ENCODE measurements at places on chromosomes 3 and 15. TPM values are rescaled to one million over a fixed set of nuclear protein-coding genes. Genes with fewer than 3 reads are reported as not detected.

CFAP91 gene
- 4.2 TPM for total RNA-seq

U2SURP gene
- 72.2 TPM for total RNA-seq

UQCC5 gene
- 1.2 TPM for total RNA-seq

LRRIQ4 gene
- not detected for total RNA-seq

PPARG gene
- total RNA-seq, result 28.5 TPM

DNA sequence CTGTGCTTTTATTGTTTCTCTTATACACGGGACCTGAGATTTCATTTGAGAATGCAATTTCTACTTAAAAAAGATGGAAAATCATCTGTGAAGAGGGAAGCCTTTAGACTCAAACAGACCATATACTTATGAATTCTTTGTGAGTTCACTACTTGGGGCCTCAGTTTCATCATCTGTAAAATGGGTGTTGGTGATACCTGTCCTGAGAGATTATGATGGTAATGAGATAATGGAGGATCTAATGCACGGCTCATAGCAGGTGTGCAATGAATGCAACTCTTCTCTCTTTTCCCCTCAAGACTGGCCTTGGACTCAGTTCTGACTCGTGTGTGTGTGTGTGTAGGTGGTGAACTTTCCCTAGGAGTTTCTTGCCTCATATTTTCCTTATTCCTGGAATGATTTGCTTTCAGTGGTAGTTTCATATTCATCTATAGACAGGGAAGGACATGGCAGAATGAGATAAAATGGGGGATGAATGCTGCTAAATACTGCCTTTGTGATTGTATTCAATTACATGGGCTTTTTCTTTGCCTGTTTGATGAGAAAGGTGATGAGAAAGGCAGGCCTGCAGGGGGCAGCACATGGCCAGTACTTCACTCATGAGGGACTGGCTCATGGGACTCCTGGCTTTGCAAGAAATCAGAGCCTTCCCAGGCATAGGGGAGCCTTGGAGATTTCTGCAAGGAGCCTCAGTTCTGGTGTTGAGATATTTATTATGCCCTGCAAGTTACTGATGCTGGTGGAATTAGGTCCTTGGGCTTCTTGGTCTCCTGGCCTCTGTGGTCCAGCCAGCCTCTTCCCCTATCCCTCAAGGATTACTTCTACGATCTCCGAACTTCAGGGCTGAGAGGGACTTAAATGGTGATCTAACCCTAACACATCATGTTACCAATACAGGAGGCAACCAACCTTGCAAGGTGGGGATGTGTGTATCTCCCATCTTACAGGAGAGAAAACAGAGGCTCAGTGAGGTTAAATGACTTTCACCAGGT is 70.7 kb downstream of the RPLP1 start:
- no peak for DNase-seq

DNA sequence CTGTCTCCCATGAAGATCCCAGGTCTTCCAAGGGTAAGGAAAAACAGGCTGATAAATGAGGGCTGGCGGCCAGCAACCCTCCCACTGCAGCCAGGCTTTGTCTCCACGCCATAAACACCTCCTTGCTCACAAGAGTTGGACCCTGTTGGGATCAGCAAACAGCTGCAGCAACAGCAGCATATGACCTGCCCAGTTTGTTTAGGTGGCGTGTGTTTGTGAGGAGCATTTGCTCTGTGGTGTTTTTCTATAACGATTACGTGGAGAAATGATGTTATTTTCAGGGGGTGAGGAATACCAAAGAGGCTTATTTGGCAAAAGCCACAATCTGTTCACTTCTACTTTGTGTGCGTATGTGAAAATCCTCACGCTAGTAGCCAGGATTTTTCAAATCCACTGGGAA is 58.5 kb downstream of the RFTN1 start:
- no peak for DNase-seq

GRCh38 chr3:52756141-52756540 is 14.6 kb downstream of the NEK4 start:
- no peak for DNase-seq

DNA sequence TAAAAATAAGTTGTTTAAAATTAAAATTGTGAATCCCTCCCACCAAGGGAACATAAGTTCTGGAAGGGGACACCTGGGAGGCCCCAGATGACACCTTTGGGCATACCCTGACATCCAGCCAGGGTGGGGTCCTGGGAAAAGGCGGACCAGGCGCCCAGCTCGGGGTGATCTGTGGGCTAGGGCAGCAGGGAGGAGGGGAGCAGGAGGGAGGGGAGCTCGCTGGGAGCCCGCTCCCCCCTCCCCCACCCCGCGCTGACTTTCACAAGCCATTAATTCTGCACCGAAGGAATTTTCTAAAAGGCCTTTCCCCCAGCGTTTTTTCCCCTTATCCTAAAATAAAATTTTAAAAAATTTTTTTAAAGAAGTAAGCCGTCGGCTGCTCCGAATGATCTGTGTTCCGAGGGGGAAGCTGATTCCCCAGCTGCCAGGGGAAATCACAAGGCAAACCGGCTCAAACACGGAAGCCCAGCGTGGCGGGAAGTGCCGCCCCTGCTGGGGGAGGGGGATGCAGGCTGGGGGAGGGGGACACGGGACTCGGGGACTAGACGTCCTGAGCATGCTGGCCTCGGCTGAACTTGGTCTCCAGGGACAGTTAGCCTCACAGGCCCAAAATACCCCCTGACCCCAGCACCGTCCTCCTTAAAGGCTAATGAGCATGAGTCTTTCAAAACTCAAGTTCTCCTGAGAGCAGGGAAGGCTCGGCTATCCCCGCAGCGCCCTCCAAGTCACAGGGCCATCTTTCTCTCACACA is 13.9 kb downstream of the PLXND1 start:
- DNase-seq, result no peak

- DNase-seq, result no peak
Measured at GRCh38 chr3:15623535-15624440, 22.2 kb downstream of the BTD start.

GRCh38 chr3:87173071-87173470 is 54.0 kb upstream of the CHMP2B start:
- no peak for DNase-seq

GRCh38 chr3:65907232-65908130 is 131.2 kb downstream of the MAGI1 start:
- DNase-seq, result no peak

- no peak for DNase-seq
Measured at GRCh38 chr15:62279041-62279440, 114.0 kb upstream of the C2CD4B start.

GRCh38 chr3:77915336-77915735 is 875.4 kb downstream of the ROBO2 start:
- DNase-seq, result no peak

Data from vagina (tissue), 2 donors.